Stimulated activated CD4-positive, alpha-beta T cell treated with anti-CD3 and anti-CD28 coated beads, TNF-alpha, amount 100 ng/mL, for 24 hours (primary cell): ENCODE measurements at places on chromosomes 11 and 22.

DNA sequence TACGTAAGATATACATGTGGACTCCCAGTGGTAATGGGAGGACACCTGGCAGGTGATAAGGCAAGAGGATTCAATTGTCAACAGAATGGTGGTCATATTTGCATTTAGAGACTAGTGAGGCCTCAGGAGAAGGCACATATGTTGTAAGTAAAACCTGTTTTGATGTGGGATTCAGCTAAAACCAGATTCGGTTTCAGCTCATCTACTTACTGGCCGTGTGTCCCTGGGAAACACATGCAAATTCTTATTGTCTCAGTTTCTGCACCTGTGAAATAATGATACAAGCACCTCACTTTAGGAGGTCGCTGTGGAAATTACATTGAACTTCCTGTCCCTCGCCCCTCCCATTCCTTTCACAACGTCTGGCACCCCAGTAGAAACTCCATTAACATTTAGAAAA lies 78.9 kb upstream of the FIBIN start:
- no peak for DNase-seq

DNA sequence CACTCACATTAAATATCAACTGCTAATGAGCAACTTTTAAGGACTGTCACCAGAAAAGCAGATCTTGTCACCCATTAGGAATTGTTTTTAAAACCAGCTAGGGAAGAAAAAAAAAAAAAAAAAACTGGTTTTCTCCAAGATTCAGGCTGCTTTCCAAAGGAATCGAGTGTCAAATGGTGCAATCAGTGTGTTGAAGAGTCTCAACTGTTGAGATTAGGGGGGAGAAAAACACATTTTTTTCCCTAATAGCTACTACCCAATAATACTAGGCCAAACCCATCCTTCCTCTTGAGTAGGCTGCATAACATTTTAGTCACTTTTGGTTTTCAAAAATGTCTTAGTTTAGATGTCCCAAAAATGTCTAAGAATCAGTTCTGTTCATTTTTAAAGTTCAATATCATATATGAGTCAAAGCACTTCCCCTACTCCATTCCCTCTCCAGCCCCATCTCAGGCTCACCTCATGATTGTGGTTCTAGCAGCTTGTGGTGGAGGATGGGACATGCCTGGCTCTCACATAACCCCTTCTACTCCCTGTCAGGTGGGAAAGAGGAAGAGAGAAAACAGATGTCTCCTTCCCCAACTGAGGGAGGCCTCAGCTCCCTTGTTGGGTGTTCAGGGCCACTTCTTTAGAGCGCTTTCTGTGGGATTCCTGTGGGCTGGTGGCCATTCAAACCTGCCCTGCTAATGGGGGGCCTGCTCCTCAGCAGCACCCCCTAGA lies 193.6 kb downstream of the CWF19L2 start:
- no peak for DNase-seq

GRCh38 chr11:1370186-1371025 lies 19.3 kb upstream of the BRSK2 start:
- DNase-seq, result no peak

DNA sequence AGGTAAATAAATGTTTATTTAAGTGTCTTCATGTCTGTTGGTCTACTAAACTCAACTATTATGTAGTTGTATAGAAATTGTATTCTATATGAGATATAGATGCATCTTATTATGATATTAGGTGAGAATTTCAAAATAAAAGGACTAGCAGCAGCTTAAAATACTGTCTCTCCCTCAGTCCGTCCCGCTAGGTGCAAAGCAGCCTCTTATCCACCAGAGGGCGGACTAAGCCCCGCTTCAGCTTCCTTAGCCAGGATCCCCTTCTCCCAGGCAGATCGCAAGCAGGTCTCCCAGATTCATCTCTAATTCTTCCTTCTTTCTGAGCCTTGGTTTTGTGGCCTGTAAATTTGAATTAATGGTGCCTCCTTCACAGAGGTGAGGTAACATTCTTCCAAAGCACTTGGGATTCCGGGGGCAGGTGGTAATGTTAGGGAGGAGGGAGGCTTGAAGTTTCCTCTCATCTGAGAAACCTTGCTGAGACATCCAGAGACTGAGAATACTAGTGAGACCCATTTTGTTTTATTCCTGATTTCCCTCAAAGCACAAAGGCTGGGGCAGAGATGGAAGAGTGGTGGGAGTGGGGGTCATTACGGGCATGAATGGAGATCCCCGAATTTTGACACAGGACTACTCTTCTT lies 13.5 kb upstream of the INSC start:
- peak; percentile 50 for DNase-seq

DNA sequence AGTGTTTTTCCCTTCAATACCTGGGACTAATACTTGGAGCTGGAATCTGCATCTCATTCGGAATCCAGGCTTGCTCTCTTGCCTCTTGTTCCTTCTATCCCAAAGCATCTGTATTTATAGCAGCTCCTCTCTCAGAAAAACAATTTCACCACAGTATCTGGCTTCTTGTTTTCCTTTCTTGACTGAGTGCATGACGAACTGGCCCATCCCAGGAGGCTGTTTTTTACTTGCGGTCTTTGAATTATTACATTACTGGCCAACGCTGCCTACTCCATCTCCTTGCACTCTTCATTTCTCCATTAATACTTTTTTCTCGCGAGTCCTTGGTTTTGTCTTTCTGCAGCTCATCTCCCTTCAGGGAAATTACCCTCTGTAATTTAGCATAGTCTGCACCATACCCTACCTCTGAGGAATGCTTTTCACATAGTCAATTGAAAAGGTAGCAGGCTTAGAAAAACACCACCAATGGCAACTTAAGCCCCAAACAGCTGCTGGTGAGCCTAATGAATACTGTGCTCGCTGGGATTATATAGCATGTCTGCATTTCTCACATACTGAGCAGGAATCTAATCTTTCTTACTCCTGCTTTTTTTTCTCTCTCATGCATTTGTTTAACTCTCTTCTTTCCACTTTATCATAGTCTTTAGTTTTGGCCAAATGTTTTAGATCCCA lies 277.4 kb upstream of the SESN3 start:
- DNase-seq, result no peak

GRCh38 chr22:27654546-27655445 lies 146.8 kb downstream of the MN1 start:
- no peak for DNase-seq

DNA sequence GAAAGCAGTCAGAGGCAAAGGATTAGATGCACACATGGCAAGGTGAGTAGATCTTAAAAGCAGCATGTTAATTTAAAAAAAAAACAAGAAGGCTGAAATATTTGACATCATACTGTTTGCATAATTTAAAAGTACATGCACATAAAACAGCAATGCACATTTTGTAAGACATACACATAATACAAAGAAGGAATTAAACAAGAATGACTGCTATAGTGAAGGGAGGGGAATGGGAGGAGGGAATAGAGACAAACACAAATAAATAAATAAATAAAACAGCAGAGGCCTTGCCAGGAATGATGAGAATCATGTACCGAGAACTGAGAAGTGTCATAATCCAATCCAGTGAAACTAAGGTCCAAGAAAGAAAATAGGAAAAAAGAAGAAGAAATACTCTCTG lies 486.2 kb upstream of the API5 start:
- DNase-seq, result no peak

GRCh38 chr22:39148727-39149535 lies 3.5 kb downstream of the CBX7 start:
- DNase-seq, result peak; percentile 44

- DNase-seq, result no peak
Observed at GRCh38 chr11:39459606-39460005, 1999.8 kb downstream of the LRRC4C start.

DNA sequence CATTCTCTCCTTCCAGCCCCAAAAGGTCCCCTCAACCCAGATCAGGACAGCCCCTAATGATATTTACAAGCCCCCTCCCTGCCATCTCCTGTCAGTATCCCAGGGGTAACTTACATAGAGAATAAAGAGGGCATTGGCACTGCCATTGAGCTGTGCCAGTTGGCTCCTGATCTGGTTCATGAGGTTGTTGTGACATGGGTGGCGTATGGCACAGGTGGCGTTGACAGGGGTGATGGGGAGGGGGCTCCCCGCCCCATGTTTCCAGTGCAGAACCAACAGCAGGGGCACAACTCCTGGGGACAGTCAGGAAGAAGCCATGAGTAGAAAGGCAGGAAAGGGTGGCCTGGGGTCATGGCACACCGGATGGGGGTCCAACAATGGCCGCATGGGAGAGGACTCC lies 1.9 kb downstream of the LIF start:
- no peak for DNase-seq

DNA sequence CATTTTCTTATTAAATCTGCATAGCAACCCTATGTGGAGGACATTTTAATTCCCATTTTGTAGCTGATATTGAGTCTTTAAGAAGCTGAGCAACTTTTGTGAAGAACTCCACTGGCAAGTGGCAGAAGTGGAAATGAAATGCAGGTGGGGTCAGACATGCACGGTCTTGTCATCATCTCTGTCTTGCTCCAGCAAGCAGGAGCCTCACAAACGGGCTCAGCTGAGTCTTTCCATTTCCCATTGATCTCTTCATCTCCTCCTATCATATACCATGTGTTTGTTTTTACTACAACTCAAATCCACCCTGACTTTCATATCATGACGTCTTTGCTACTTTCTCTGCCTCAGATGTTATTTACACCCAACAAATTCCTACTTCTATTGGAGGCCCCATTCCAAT lies 97.9 kb upstream of the TENM4 start:
- DNase-seq, result no peak

- no peak for DNase-seq
Observed at GRCh38 chr11:32479291-32479690, 44.0 kb upstream of the WT1 start.

GRCh38 chr22:35380537-35381423 lies at the start of gene HMOX1:
TSS of gene HMOX1 (plus strand) at chr22:35381096. CDS start at chr22:35381174, 78 bp downstream.
- no peak for DNase-seq

DNA sequence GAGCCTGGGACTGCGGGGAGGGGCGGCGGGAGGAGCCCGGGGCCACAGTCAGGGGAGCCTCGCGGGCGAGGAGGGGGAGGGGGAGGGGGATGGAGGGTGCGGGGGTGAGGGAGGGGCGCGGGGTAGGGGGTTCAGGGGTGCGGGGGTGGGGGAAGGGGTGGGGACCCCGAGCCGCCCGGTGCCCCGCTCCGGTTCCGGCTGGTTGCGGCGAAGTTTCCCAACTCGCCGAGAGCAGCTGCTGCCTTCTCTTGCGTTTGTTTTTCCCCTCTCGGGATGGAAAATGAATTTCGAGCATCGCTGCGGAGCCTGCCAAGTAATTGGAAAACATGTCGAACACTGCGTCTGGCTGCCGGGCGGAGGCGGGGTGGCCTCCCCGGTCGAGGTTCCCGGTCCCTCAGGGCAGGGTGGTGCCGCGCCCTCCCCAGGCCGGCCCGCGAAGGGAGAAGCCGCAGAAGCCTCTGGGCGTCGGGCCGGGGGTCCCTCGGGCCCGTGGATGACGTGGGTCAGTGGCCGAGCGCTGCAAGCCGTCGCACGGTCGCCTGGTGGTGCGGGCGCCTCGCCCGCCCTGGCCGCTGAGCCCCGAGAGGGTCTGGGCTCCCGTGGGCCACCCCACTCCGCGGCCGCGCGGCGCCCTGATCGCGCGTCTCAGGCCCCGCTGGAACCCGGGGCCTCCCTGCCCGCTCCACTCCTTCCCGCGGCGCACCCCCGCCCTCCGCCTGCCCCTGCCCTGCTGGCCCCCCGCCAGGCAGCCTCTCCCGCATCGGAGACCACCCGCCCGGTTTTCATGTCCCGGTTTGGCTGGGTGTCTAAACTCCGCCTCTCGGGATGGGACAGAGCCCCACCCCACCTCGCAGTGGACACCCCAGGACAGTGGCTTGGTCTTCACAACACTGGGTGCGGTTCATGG lies 12.1 kb downstream of the SPATA19 start:
- no peak for DNase-seq

GRCh38 chr11:35040221-35040942 lies 98.6 kb upstream of the CD44 start:
- peak; percentile 36 for DNase-seq

GRCh38 chr11:22347857-22348487 lies 9.8 kb downstream of the SLC17A6 start:
- no peak for DNase-seq

- no peak for DNase-seq
Observed at GRCh38 chr22:20576445-20576816, 69.0 kb downstream of the MED15 start.

GRCh38 chr11:75430714-75431532 lies 2.1 kb downstream of the KLHL35 start:
- no peak for DNase-seq

GRCh38 chr11:119363081-119363850 lies 16.8 kb upstream of the MFRP start:
- DNase-seq, result no peak

GRCh38 chr22:40951795-40952605 lies 822 bp downstream of the RBX1 start:
- DNase-seq, result no peak

DNA sequence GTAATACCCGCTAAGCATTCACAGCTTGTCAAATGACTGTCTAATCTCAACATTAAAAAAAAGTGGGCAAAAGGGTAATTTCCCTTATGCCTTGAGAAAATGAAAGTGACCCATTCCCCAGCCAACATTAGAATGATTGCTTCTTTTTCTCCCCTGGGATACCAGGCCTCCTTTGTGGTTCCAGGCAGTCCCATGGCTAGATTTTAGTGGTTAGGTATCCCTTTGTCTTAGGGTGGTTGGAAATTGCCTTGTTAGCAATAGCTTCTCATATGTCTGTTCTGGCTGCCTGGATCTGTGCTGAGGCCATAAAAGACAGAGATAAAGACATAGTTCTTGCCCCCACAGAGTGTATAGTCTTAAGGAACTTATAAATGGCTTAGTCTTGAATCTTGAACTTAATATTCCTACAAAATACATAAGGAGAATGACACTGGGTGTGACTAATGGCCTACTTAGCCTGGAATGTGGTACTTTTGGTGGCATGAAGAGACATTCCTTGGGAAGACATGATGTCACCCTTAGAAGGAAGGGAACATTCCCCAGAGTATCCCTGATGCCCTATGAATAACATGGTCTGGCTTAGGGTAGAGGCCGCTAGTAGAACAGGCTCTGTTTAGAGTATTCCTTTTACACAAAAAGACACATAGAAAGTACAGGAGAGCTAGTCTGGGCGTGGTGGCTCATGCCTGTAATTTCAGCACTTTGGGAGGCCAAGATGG lies 90.3 kb downstream of the ZBTB16 start:
- DNase-seq, result no peak

- DNase-seq, result no peak
Observed at GRCh38 chr11:89463266-89463780, 27.9 kb downstream of the NOX4 start.

- no peak for DNase-seq
Observed at GRCh38 chr11:134236834-134237556, 12.5 kb downstream of the VPS26B start.

DNA sequence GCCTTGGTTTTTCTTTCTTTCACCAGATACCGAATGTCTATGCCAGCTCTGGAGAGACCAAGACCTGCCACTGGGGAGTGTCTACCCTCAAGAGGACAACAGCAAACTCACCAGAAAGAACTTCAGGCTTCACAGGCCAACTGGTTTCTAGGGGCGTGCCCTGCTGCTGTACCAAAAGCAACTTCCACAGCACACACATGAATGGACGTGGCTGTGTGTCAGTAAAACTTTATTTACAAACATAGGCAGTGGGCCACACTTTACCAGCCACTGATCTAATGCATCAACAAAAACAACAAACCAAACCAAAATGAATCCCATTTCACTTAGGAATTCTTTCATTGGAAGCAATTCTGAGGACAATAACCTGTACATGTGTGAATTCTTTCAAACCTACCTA lies 16.7 kb downstream of the DEAF1 start:
- no peak for DNase-seq

GRCh38 chr11:92131289-92131865 lies 93.2 kb upstream of the FAT3 start:
- DNase-seq, result no peak
